ENCODE measurements at places on chromosomes 12 and 14.

GRCh38 chr12:92871116-92871515, 58.0 kb downstream of the EEA1 start:
- no peak for DNase-seq

GRCh38 chr12:56602239-56602638, 27.9 kb downstream of the BAZ2A start:
- no peak for DNase-seq

GRCh38 chr12:46150735-46151134, 118.1 kb downstream of the SLC38A1 start:
- DNase-seq, result no peak

- no peak for DNase-seq
Measured at GRCh38 chr14:71473843-71474242, 458.4 kb upstream of the RGS6 start.

GRCh38 chr12:26648999-26649398, 184.0 kb downstream of the ITPR2 start:
- DNase-seq, result no peak

DNA sequence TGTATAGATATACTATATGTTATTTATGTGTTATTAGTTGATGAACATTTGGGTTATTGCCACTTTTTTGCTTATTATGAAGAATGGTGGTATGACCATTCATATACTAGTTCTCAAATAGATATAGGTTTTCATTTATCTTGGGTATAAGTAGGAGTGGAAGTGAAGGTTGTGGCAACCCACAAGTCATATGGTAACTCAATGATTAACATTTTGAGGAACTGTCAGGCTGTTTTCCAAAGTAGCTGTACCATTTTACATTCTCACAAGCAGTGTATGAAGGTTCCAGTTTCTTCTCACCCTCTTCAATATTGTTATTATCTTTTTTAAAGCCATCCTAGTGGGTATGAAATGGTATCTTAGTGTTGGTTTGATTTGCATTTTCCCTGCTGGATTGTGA, 19.0 kb upstream of the MSRB3 start:
- no peak for DNase-seq

DNA sequence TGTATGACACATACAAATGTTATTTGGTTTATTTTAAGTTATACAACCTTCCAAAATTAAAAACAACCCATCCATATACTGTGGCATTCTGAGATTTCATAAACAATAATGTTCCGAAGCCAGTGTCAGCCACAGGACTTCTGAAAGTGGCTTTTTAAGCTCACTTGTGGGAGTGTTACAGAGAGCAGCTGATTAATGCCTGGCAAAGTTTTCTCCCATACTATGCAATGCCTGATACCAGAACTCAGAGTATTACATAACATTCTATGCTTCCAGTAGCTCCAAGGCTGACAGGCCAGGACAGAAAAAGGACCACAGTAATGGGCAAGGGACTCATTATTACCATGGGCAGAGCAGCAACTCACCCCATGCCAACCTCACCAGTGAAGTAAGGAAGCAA, 29.3 kb downstream of the NELL2 start:
- no peak for DNase-seq

GRCh38 chr12:121942145-121942718, 23.8 kb downstream of the CFAP251 start:
- DNase-seq, result no peak

DNA sequence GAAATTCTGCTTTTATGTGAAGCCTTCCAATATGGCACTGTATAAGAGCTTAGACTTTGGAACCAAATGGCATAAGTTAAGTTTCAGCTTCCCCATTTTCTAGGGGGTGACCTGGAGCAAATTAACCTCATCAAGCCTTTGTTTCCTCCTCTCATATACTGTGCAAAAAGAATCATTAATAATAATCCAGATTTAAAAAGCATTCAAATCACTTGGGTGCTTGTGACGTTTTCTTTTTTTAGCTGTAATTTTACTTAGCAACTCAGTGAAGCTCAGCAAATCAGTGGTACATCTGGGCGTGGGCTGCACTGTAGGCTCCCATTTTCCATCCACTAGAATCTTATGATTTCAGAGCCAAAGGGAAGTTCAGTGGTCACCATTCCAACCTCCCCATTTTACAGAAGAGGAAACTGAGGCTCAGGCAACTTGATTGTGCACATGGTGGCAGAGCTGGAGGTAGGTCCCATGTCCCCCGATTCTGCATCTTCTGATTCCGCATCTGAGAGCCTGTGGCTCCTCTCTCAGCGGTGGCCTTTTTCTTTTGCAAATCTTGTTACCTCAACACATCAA, 131.2 kb downstream of the SNAPC1 start:
- DNase-seq, result no peak

- DNase-seq, result no peak
Measured at GRCh38 chr12:20245491-20245890, 122.8 kb upstream of the PDE3A start.

- DNase-seq, result no peak
Measured at GRCh38 chr12:93913845-93914244, 234.5 kb upstream of the PLXNC1 start.

- DNase-seq, result no peak
Measured at GRCh38 chr14:20618271-20618749, 23.2 kb downstream of the OR6S1 start.

GRCh38 chr12:102478405-102479098, 1.8 kb downstream of the IGF1 start:
- peak; percentile 47 for DNase-seq

DNA sequence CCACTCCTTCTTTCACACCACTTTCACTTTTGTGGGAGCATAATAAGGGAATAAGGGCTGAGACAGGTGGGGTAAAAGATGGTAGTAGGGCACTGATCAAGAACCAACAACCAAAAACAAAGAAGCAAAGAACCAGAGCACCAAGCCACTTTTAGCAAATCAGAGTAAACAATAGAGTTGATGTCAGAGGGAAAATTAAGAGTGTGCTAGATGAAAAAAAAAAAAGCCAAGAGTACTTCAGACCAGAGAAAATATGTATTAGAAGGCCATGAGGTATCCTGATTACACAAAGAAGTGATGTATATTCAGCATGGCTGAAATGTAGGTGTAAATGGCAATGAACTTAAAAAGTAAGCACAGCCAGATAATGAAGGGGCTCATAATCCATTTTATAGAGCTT, 75.4 kb downstream of the ABCC9 start:
- no peak for DNase-seq

- no peak for DNase-seq
Measured at GRCh38 chr12:78406828-78407227, 457.7 kb upstream of the SYT1 start.

- DNase-seq, result no peak
Measured at GRCh38 chr12:66062290-66062625, 68.3 kb downstream of the LLPH start.

DNA sequence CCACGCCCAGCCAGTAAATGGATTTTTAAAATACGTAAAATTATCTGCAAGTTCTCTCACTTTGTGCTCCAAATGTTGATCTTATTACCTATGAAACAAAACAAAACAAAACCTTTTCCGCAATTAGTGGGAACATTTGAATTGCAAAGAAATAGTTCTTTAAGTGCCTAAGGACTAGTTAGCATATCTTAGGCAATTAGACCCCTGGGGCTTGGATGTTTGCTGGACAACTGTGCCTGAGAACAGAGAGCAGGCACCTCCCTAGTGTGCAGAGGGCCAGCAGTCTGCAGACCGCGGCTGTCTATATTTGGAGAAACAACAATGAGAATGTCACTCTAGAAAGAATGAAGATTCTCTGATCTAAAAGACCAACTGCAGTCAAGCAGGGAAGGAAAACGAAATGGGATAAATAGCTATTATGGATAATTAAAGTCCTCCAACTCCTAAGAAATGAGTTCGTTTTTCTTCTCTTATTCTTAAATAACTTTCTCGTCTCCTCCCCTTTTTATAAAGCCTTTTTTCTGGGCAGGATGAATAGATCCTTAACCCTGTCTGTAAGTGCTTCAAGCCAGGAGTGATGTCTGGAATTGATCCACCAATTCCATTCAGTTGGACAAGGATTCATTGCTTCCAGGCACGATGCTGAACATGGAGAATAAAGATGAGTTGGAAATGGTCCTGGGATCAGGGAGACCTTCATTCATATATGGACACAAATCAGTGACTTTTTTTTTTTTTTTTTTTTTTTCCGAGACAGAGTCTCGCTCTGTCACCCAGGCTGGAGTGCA, 16.2 kb downstream of the SLC17A8 start:
- no peak for DNase-seq
